Sciatic nerve (tissue), 2 donors: ENCODE measurements at places on chromosomes 4 and X. TPM values are rescaled to one million over a fixed set of nuclear protein-coding genes. Genes with fewer than 3 reads are reported as not detected.

SUV39H1 gene
- total RNA-seq = 5.3 TPM

- DNase-seq = no peak
Observed at GRCh38 chr4:158710814-158711213, 12.4 kb downstream of the PPID start.

- DNase-seq = no peak
Observed at GRCh38 chrX:48451708-48452107, 18.4 kb downstream of the SLC38A5 start.

DNA sequence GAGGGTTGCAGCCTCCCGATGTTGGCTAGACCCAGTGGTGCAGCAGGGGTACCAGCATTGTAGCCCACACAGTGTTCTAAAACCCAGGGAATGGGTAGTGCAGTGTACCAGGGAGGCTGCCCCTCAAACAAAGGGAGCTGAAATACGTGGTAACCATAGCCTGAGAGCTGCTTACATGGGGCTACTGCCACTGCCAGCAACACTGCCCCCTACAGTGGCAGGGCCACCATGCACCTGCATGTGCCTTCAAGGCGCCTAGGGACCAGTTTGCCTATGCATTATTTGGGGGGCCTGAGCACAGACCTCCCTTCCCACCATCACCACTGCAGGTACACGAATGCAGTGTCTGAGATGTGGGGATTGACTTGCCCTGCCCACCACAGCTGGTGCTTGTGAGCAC is 21.0 kb upstream of the BMP15 start:
- DNase-seq = no peak

DNA sequence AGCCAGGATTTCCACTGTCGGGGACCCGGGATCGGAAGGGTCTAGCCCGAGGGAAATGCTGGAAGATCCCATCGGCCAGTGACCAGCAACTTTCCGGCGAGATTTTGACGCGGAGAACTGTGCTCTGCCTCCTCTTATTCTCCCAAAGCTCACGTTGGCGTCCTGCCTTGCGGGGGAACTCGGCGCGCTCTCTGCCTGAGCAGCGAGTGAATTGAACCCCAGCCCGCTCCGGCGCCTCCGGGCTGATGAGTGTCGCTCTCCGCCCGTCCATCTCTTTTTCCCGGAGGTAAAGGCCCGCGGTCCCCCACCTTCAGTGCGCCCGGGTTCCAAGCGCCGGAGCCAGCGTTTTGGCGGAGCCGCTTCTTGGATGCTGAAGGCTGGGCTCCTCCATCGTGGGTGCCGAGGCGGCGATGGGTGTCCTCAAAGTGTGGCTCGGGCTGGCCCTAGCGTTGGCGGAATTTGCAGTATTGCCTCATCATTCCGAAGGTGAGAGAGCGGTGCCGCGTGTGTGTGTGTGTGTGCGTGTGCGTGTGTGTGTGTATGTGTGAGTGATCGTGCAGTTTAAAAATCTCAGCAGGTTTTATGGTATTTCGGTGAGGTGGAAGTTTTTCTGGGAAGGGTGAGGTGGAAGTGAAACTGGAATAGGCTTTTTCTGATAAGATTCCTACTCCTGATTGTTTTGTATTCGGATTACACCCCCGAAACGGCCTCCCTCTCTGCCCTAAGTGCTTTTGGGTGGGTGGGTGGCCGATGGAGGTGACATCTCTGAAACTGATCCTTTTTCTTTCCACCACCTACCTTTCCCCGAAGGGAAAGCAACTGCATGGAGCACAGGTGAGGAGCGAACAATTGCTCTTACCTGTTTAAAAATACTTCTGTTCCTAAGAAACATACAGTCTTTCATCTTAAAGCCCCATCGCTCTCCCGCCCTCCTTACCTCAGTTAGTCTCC is 752 bp downstream of the FRAS1 start:
- DNase-seq = peak; percentile 72

DNA sequence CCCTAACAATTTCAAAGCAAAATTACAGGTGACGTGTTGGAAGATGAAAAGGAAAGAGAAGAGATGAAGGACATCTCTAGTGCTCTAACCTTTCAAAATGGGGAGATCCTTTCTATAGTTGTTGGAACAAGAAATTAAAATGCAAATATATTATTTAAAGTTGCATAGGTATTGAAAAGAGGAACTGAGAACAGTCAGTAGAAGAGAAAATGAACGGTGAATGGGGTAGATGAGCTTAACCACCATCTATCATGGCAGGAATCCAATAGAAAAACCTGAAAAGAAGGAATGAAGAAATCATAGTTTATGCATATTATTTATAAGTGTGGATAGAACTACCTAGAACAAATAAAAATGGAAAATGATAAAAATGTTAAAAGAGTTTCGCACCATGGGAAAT is 42.0 kb downstream of the ANXA5 start:
- DNase-seq = no peak

DNA sequence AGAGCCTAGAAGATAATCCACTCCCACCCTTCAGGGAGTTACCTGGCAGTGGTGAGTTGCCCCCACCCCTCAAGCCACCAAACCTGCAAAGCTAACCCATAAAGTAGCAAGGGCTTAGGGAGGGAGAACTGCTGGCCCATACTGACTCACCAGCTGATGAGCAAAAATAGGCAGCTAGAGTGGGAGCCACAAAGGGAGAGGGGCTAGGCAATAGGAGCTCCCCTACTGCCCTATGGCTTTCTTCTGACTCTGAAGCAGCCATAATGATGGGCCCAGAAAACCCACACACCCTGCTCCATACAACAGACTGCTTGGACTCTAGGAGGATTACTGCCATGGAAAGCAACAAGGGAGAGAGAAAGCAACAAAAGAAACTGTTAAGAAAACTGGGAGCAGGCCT is 8.0 kb downstream of the SNX12 start:
- DNase-seq = no peak

GRCh38 chrX:147838465-147839131 is 73.1 kb upstream of the FMR1 start:
- DNase-seq = no peak

DNA sequence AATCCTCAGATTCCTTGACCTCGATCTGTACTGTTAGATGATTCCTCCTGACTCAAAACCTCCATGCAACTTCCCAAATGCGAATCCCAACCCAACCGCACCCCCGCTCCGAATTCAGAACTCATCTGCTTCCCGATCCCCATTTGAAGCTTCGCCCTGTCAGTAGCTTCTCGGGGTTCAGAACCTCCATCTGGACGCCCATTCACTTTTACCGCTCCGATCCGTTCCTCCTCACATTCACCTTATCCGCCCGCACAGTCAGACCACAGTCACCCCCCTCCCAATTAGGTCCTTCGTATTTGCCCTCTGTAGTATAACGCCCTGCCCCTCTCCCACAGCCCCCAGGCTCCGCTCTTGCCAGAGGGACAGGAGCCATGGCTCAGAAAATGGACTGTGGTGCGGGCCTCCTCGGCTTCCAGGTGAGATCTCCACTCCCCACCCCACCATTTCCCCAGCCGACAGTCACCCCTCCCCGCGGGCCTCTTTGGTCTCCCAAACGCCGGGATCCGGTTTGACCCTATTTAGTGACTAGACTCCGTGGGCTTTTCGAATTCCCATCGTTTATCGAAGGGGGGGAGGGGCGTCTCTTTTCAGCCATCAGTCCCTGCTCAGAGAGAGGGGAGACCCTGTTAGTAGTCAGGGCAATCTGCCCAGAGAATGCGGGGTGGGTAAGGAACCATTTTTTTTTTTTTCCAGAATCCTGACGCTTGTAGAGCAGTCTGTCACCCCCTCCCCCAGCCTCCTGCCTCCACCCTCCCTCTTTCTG is 691 bp downstream of the MAGED1 start:
- no peak for DNase-seq

DNA sequence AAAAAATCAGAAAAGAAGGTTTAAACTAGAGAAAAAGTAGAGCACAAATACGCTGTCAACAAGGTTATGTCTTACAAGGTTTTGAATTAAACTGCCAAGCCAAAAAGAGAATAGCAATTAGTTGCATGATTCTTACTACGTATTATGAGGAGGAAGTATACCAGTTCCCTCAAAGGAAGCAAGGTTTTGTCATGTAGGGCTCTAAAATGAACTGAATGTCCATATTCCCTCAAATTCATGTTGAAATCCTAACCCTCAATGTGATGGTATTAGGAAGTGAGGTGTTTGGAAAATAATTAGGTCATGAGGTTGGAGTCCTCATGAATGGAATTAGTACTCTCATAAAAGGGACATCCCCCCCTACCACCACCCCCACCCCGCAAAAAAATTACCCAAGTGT is 201.0 kb downstream of the FBXW7 start:
- no peak for DNase-seq

GRCh38 chr4:71648923-71649322 is 135.0 kb downstream of the GC start:
- DNase-seq = no peak

DNA sequence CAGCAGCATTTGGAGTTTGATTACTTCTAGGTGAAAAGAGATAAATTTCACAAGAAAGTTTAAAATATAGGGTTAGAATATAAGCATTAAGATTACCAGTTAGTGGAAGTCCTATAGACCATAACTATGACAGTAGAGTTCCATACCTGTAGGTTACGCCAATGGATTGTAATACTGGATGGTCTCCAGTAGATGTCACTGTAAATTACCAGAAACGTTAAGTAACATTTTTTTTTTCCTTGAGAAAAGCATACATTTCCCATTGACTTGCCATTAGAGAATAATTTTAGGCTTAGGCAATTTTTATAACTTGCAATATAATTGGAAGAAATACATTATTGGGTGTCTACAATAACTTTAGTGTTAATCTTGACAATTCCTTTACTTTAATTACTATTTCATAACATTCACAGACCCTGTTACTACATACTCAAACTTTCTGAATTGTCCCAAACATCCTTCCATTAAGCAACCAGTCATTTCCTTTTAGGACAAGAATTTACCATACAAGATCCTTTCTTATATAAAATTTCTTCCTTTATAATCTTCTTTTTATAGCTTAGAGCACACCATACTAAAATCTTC is 304.1 kb upstream of the TECRL start:
- DNase-seq = no peak

DNA sequence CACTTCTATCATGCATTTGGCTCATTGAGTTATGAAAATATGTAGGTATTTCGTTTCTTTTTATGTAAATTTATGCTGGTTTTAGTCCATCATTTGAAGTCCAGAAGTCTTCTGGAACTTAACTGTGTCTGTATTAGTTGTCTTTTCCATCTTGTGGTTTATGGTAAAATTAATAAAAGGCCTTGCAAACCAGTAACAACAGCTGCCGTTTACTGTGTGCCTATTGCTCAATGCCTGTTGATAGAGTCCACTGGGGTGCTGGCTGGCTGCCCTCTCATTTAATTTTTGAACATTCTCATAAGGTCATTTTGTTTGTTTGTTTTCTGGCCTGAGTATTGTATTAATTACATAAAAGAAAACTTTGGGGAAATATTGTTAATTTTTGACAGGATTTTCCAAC is 98.0 kb downstream of the NAA11 start:
- no peak for DNase-seq

DNA sequence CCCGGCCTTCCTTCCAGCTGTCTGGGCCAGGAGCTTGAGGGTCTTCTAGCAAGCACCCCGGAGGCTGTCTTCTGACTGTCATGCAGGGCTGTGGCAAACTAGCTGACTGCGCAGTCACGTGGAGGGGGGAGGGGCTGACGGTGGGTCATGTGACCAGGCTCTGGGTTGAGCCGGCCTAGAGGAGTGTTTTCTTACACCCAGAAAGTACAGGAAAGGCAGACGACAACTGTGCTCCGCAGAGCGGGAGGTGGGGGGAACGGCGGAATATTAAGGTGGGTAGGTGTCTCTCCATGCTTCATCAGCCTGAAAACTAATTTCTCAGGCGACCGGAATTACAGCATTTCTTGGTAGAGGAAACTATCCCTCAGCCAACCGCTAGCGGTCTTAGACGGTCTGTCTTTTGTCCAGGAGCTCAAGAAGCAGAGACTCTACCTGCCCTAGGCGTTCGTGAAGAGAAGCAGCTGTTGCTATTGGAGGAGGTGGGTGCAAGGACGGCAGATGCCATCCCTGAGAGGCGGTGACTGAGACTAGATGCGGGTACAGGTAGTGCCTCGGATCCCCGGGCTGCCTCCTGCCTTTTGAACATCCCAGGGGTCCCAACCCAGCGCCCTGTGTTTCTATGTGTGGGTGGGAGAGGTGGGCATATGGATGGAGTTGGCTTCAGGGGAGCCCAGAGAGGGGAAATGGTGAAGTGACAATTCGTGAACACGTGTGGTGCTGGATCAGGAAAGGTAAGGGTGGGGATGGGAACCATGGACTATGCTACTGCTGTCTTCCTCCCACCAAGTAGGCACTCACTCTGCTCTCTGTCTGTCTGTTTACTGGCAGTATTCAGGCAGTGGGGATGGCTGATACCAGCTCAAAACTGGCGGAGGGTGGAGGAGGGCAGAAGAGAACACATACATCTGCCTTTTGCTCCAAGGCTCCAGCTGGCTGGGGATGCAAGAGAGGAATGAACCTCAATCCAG is 8.8 kb downstream of the GPRASP1 start:
- DNase-seq = peak; percentile 91

GRCh38 chrX:76657499-76657898 is 230.0 kb downstream of the MAGEE1 start:
- no peak for DNase-seq

DNA sequence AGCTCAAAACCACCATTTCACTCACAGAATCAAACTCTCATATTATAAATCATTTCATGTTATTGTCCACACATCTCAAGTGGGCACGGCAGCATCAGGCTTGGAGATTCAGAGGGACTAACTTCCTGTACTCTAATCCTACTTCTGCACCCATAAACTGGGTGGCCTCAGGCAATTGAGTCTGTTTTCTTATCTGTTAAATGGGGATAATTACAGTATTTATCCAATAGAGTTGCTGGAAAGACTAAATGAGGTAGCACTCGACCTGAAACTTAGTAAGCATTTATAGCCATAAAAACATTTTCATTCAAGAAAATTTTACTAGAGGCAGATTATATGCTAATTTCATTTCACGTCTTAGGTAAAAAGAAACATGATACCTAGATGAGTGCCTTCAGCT is 13.0 kb downstream of the TBC1D1 start:
- DNase-seq = no peak

DNA sequence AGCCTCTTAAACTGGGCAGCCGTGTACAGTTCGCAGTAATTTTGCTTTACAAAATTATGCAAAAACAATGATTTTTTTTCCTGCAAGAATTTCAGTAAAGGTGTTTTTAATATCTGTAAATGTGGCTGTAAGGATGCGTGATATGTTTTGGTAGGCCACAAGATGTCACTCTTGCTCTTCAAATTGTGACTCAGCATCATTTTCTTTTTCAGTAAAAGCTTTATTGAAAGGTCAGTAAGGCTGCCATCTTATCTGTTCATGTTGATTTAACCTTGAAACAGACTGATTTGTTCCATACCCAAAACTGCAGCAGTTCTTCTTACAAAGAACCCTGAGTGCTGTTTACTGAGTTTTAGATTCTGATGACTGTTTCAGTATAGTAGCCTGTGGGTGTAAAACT is 39.9 kb downstream of the TXLNG start:
- no peak for DNase-seq

DNA sequence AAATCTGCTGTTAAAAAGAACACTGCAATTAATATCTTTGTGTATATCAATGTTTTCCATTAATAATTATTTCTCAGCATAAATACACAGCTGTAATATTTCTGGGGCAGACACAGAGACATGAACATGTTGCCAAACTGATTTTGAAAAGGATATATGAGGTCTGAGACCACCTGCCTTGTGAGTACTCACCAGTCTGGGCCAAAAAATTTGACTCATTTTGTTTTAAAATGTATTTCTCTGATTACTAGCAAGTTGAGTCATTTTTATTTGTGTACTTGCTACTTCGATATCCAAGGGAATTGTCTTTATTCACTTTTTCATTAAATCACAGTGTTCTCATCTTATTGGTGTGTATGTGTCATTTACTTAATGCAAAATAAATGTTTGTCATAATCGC is 8.5 kb upstream of the RAI2 start:
- DNase-seq = no peak

GRCh38 chr4:125316401-125316790 is 1.6 kb downstream of the FAT4 start:
- DNase-seq = no peak
